ENCODE measurements at places on chromosomes 6 and 20.

- no peak for DNase-seq
Measured at GRCh38 chr6:124567401-124567800, 394.8 kb upstream of the RNF217 start.

DNA sequence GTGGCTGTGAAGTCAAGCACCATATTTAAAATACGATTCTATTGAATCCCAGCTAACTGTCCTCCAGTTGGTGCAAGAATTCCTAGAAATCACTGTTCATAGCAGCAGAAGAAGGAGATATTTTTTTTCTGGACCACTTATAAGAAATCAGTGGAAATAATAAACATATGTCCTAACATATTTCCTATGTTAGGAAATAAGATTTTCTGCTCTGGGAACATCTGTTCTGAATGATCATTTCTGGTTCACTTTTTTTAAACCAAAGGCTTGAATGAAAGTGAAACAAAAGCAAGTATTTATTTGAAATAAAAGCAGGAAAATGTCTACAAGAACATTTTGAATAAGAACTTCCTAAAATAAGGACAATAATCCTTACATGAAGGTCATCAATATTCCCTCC is 138.9 kb upstream of the RALGAPA2 start:
- no peak for DNase-seq

DNA sequence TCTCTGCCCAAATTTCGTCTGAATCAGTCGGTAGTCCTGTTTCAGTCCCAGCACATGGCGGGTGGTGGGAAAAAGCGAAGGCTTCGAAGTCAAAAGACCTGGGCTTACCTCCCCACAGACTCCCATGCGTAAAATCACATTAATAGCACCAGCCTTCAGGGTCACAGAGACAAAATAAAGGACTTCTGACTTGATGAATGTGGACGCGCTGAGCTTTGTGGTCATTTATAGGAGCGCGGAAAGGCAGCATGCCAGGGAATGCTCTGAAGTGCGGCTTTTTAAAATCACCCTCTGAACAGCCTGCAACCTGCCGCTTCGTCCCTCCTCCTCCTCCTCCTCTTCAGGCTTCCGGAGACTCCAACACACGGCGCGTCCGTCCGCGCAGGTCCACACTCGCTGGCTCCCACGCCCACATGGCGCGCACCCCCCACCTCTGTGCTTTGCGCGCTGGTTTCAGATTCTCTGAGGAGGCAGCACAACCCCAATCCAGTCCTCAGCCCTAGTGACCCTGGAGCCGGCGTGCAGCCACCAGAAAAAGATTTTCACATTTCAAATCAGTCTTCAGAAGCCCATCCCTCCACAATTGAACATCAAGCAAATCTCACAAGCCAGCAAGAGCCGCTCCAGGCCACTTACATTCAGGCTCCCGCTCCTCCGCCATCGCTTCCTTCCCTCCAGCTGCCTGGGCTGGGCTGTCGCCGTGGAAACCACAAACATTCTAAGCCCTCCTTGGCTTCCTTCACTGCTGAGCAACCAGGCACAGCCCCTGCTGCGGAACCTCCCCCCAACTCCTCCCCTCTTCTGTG is at the start of gene C6orf118:
C6orf118 (minus strand) TSS at position 680 of the 806 bp plus-strand sequence; CDS start at position 661, 19 bp downstream.
- no peak for DNase-seq

GRCh38 chr6:131159578-131159977 is 24.3 kb downstream of the AKAP7 start:
- no peak for DNase-seq

DNA sequence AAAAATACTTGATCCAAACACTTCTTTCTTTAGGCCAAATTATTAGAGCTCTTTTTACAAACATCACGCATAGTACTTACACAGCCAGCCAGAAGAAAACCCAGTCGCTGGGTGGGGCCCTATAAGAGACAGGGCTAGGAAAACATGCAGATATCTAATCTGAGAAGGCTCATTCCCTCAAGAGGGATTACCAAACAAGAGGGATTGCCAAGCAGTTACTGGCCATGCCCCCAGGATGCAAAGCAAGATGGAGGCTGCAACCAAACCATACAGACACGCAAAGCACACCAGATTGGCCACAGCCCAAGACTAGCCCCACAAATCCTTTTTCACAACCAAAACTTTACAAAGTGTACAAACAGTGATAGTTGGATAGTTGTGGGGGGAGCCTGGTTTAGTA is 1235.4 kb upstream of the GJE1 start:
- DNase-seq, result no peak

DNA sequence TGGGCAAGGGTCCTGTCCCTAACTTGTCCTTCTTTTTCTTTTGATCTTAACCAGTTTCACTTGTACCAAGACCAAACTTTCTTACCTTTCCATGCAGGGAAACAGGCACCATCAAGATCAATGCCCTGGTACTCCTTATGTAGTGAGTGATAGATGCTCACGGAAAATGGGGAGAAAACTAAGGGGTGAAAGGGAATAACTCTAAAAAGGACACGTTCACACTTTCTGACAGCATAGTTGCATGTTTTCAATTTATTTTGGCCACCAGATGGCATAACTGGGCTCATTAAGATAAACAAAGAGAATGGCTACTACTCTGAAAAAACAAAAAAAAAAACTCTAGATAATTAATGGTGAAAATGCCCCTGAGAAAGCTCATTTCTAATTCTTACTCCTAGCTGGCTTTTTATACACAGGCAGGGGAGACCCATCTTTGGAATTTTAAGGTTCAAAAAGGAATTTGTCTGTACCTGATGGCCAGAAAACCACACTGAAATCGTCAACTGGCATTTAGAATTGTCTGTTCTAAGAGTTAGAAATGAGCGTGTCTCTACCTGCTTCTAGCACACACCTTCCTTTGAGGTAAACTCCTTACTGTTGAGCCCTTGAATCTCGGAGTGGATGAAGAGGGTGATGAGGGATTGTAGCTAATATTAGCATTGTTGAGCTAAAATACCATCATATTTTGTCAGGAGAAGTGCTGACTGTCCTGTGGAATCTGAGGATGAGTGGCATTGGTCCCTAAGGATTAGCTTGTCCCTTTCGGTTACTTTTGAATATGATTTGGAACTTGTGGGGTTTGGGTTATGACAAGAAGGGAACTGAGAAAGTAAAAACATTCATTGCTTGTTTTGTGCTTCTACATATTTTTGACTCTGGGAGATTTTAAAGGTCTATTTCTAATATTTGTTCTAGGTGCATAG is 62.2 kb upstream of the DDR1 start:
- no peak for DNase-seq

DNA sequence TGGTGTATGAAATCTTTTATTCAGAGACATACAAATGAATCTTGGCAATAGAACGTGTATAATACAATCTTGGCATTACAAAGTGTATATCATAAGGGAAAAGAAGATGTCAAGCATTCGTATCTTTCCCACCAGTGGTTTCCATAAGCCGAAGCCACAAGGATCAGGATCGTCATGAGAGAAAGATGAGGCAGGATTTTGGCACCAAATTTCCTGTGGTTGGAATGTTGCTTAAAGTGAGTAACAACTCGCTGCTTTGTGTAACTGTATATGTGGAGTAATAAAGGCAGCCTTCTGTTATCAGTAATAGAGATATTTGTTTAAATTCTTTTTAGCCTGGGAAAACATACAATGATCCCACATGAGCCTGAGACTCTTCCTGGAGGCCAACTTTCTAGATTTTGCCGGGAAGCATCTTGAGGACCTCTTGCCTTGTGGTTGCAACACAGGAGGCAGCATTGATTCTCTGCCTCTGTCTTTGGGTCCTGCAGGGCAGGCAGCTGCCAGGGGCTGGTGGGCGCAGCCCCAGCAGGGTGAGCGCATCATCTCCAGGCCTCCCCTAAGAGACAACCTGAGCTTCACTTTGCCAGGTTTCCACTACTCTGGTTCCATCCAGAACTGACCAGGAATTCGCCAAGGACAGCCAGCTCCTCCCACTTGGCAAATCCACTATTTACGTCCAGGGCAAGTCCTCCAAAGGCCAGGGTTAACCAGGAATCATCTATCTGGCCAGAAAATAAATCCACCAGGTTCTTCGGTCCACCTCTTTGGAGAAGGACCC is 230.9 kb upstream of the SULF2 start:
- DNase-seq, result no peak

- DNase-seq, result no peak
Measured at GRCh38 chr6:81766482-81767069, 14.1 kb upstream of the TENT5A start.

GRCh38 chr20:33707668-33708067 is 12.4 kb downstream of the PXMP4 start:
- DNase-seq, result no peak

DNA sequence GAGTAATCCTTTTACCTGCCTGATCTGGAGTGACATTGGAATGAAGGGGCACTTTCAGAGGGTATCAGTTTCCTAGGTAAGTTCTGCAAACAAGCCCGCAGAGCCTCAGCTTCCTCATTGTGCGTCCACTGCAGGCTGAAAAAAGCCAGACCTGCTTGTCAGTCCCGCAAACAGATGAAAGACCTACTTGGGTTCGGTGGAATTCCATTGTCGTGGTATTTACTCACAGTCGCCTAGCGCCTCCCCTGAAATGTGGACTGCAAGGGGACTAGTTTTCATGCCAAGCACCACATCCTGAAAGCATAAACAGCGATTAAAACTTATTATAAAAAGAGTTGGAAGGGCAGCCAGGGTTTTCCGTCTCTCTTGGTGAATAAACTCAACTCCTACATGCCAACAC is 121.5 kb downstream of the PAX1 start:
- DNase-seq, result no peak

- DNase-seq, result no peak
Measured at GRCh38 chr6:89794324-89794723, 25.3 kb downstream of the MDN1 start.

DNA sequence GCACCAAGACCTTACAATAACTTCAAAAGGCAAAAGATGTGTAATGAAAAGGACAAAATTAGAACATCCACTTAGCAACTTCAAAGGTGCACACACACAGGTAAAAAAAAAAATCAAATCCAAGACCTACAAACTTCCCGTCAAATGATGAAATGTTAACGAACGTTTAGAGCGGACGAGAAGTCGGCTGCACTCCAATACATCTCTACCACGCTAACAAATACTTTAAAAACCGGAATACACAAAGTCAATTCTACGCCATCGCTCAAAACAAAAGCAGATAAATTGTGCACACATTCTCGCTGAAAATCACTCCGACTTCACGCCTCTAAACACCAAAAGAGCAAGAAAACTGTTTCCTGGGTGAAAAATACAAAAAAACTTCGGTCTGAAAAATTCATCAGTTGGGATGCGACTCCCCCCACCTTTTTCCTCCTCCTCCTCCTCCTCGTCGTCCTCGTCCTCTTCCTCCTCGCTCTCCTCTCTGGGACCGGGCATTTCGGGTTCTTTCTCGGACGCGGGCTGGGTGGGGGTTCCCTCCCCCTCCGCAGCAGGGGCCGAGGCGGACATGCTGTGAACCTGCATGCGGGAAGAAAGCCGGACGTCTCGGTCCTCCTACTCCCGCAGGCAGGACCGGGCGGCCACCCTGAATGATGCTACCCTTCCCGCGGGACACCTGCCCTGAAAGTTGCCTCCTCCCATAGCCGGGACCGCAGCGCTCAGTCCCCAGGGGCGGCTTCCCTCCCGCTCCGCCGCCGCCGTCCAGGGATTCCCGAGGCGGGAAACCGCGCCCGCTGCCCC is 712 bp downstream of the DEK start:
- peak; percentile 22 for DNase-seq

GRCh38 chr6:138410972-138411880 is 7.2 kb downstream of the HEBP2 start:
- DNase-seq, result no peak

DNA sequence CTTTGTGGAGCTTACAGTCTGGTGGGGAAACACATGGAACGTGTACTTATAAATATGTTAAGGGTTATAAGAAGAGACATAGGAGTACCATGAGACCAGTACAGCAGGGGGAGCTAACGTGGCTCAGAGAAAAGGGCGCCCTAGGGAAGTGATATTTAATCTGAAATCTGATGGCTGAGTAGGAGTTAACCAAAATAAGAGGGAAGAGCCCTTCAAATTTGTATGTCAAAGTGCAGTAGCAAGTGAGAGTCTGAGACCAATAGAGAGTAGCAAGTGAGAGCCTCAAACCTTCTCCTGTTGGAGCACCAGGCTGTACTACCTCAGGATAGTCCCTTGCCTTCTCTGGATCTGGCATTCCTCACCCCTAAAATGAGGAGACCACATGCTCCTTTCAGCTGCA is 6.1 kb upstream of the PKIG start:
- no peak for DNase-seq
